ENCODE measurements at places on chromosomes 11 and 22.

DNA sequence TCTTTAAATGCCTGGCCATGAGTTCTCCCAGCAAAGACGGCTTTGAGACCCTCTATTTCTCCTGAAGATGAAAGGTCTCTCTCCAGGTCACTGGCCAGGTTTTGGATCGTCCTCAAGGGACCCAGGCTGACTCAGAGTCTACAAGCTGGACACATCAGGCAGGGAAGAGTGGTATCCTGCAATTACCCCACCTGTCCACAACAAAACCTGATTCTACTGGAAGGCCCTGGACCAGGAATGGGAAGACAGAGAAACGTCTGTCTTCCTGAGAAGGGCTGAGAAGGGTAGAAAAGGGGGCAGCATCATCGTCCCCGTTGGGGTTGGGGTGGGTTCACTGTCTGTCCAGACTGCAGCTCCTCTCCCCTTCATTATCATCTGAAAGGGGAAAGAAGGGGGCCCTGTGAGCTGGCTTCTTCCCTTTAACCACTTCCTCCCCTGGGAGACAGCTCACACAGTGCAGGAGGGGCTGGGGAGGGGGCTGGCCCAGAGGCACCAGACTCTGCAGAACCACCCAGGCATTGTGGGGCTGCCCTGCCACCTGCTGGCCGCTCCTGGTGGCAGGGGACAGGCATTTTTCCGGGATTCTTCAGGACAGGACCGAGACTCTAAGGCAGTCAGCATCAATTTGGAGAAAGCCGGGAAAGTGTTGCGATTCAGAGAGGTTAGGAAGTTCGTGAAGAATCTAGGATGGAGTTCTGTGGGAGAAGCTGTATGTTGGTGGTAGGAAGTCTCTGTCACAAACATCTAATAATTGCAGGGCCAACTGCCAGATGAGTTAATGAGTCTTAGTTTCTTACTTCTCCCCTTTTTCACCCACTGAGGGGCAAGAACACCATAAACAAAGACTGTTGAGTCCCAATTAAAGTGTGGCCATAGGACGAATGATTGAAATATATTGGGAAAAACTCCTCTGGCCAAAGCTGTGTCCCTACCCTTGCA, 57.6 kb downstream of the SYN3 start:
- no peak for DNase-seq

DNA sequence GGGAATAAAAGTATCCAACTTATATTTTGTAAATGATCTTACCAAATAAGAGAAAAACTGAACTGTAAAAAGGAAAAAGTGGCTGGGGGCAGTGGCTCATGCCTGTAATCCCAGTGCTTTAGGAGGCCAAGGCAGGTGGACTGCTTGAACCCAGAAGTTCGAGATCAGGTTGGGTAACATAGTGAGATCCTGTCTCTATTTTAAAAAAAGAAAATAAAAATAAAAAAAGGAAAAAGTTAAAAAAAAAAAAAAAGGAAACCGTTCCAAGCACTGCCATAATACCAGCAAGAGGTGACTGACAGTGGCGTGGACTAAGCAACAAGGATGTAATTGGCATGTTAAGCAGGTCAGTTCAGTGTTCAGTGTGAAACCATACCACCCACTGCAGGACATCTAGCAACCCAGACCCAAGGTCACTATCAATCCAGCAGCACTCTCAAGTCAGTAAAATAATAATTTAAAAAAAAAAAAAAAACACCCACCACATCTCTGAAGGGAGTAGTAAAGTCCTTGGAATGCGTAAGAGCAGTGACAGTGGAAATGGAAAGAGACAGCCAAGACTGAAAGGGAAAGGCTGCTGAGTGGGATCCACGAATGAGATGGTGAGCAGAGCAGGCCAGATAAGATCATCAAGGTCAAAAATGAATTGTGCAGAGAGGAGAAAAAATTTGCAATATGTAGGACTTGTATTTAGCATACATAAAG, 43.6 kb downstream of the MAPK1 start:
- DNase-seq = no peak

DNA sequence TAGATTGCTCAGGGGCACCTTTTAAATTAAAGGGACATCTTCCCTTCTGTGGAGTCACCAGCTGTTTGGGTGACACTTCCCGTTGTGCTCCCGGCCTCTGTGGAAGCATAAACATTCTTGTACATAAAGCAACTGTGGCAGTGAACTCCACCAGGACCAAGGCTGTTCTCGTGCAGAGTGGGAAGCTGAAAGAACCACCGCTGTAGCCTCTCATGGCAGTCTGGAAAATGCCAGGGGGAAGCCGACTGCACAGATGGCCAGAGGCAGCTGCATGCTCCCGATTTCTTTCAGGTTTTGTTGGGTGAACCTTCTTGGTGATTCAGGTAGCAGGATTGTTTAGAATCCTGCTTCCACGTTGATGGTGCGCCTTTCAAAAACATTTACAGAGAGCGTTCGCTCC, 10.3 kb downstream of the UBASH3B start:
- DNase-seq = no peak

DNA sequence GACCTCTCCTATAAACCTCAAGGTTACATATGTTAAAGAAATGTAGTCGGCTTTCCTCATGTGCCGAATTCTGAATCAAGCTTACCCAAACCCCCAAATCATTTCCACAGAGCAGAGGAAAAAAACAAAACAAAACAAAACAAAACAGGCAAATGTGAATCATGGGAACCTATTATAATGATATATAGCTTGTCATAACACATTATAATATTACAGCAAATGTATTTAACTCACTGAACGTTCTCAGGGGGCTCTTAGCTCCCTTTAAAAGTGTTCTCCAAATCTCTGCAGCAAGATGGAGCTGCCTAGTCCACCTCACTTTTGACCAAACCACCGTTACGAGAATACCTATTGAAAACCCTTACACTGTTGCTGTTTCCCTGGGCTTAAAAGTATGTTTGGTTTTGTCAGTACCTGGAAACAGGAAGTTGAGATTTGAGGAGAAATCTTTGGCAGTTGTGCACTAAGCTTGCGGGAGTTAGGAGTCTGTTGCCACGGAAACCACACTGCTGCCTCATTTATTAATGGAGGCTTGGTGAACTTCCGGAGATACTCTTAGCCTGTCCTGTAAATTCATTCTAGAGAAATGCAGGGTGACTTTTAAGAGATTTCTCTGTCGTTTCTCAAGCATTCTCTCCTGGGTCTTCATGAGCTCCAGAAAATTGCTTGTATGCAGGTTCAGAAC, 167.0 kb upstream of the RASSF10 start:
- DNase-seq = no peak

- peak; percentile 85 for DNase-seq
Measured at GRCh38 chr22:41699264-41700107, at the start of gene MEI1. Gene MEI1 (plus strand): TSS chr22:41699503. CDS start chr22:41699539, 36 bp downstream.

DNA sequence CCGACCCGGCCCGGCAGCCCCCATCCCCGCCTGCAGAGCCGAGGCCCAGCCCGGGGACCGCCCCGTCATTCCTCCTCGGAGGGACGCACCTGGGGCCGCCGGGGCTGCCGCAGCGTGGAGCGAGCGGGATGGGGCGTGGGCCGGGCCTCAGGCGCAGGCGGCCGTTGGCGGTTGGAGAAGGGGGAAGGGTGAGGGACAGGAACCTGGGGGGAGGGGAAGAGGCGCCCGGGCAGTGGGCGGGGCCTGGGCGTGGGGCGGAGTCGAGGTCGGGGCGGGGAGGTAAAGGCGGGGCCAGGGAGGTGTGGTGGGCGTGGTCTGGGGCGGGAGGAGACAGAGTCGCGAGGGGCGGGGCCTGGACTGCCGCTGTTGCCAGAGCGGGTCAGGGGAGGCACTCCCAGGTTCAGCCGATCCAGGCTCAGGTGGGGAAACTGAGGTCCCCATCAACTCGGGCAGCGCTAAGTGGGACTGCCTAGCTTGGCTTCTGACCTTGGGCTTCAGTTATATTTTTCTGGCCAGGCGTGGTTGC, at the start of gene TESMIN:
Gene TESMIN (minus strand): TSS at position 190 of the 526 bp plus-strand sequence. CDS start 860 bp downstream, outside the sequence.
- peak; percentile 75 for DNase-seq

- DNase-seq = no peak
Measured at GRCh38 chr11:66625041-66625751, 8.8 kb downstream of the RBM14 start.

DNA sequence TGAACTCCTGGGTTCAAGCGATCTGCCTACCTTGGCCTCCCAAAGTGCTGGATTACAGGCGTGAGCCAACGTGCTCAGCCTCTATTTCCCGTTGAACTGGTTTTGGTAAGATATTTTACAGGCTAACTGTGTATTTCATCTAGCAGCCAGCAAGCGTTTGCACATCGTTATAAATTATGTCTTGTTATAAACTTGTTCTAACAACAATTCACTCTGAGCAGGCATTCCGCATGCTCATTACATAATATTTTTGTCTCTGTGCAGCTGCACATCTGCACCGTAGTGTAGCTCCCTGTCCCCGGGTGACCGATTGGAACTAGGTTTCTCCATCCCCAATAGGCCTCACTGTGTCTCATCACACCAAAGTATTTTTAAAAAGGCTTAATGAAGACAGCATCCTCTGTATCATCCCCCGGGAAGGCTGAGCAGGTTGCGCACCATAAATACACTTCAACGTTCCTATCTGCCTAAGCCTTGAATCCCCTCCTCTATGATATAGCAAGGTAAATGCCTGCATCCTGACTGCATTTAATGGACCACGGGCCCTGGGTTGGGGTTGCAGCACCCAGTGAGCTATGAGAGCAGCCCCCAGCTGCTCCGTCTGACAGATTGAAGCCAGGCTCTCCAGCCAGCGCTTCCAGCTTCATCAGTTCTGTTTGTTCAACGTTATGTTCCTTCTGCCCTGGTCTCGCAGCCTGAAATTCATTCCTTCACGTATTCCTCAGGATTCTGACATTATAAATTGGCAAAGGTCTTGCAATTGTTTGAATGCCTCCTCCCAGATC, 47.7 kb downstream of the TST start:
- no peak for DNase-seq

GRCh38 chr11:116906479-116906878, 69.1 kb upstream of the APOA1 start:
- DNase-seq = no peak

DNA sequence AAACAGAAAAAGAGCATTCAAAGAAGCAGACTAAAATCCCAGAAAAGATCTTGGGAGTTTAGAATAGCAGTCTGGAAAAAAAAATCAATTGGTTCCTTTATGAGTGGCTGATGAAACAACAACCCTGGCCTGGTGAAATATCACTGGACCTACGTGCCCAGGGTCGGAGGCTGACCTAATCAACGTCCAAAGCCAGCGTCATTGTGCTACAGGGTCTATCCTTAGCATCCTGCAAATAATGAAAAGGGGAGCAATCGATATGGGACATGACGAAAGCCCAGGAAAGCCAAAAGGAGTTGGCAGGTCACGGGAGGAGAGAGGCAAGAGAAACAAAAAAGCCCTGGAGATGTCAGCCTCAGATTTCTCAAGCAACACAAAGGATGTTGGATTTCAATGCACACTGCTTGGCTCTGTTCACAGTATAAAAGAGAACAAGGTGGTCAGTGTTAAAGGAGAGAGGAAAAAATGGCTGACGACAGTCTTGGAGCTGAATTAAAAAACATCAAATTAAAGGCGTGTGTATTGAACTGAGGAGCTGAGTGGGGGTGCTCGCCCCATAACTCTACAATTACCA, 148.8 kb downstream of the BLID start:
- no peak for DNase-seq

GRCh38 chr11:76077575-76078150, 128.6 kb downstream of the WNT11 start:
- DNase-seq = no peak

- no peak for DNase-seq
Measured at GRCh38 chr11:38968951-38969350, 2370.9 kb upstream of the RAG2 start.

DNA sequence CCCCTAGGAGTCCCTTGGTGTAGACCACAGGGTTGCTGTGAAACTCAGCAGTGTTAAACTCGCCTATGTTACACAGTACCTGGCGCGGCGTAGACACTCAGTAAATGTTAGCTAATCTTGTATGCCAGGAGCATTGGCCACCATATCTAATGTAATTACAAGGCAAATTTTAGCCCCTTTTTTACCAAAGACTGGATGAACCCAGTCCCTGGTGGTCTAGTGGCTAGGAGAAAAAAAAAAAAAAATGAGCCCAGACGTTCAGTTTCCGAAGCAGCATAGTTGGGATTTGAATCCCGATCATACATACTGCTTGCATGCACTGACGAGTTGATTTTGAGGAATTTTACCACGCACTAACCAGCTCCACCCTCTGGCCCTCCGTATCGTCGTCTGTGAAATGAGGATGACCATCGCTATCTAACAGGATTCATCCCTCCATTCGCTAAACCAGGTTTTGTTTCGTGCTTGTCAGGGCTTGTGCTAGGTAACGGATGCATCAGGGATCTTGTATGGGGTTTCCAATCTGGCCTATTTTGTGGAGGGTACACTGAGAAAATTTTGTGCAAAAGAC, 688 bp downstream of the PTS start:
- no peak for DNase-seq

GRCh38 chr11:134575504-134576230, 163.6 kb upstream of the B3GAT1 start:
- DNase-seq = no peak

DNA sequence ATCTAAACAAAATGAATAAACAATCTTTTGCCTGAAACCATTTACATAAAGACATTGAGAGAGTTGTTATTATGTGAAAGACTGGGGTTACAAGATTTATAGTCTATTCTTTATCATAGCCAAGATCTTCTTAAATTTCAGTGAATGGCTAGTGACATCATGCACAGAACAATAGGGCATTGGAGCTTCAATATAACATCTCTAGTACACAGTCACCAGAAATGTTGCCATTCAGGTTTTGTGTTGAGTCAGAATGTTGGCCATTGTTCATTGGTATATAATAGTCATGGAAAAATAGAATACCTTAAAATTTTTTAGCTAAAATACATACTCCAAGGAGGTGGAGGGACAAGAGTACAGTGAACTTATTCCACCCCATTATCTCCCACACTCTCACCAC, 44.3 kb downstream of the SLC5A12 start:
- DNase-seq = no peak

GRCh38 chr11:57562596-57562995, 4.9 kb downstream of the UBE2L6 start:
- no peak for DNase-seq

DNA sequence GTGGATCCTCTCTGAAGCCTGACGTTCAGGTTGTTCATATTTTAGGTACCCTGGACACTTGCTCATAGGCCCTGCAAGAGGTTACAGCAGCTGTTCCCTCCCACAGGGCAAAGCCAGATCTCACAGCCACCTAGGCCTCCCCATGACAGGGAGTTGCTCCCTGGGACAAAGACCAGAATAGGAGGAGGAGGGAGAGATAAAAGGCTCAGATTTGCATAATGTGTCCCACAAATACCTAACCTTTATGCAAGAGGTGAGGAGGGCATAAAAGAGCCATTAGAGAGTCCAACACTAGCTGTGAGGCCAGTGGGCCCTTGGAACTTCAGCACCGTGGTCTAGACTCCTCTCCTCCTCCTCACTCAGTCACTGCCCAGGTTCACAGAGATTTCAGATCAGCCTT, 33.8 kb downstream of the ZNF280B start:
- DNase-seq = no peak

- DNase-seq = no peak
Measured at GRCh38 chr11:24588081-24588480, 91.2 kb downstream of the LUZP2 start.

All from stimulated activated CD8-positive, alpha-beta memory T cell treated with anti-CD3 and anti-CD28 coated beads, Interleukin-15, amount 100 ng/mL, for 48 hours (primary cell).